Stimulated activated CD4-positive, alpha-beta T cell treated with anti-CD3 and anti-CD28 coated beads, Interleukin-1b, Interleukin-23, amount 100 ng/mL, for 4 hours (primary cell): ENCODE measurements at places on chromosomes 12 and 14.
A peak's percentile ranks its signal among the peaks of the same experiment; 100 is the strongest.

- no peak for DNase-seq
Observed at GRCh38 chr14:49581209-49582112, 4.7 kb downstream of the RPS29 start.

DNA sequence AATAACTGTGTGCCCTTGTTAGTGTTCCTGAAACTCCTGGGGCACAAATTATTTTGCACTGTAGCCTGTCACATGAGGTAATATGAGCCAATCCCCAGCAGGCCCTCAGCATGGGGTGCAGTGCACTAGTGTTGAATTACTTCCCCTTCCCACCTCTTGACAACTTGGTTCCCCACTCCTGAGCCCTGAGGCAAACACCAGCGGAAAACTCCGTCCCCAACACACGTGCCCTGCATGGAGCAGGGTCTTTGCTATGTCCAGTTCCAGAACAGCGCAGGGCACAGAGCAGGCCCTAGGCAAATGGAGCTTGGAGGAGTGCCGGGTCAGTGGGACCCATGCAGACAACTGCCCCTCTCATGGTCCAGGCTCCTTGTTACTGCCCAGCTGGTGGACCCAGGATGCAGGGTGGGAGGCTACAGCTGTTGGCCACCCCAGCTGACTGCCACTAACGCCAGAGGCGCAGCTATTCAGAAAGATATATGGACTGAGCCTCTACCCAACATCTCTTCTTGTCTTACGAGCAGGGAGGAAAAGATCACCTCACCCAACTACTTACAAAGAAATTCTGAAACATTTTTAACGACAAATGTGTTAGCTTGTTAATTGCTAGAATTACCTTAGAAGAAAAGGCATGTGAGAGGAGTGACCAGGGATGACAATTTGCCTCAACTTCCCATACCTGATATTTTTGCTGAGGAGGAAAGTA is 71.6 kb downstream of the NT5DC3 start:
- DNase-seq: no peak

DNA sequence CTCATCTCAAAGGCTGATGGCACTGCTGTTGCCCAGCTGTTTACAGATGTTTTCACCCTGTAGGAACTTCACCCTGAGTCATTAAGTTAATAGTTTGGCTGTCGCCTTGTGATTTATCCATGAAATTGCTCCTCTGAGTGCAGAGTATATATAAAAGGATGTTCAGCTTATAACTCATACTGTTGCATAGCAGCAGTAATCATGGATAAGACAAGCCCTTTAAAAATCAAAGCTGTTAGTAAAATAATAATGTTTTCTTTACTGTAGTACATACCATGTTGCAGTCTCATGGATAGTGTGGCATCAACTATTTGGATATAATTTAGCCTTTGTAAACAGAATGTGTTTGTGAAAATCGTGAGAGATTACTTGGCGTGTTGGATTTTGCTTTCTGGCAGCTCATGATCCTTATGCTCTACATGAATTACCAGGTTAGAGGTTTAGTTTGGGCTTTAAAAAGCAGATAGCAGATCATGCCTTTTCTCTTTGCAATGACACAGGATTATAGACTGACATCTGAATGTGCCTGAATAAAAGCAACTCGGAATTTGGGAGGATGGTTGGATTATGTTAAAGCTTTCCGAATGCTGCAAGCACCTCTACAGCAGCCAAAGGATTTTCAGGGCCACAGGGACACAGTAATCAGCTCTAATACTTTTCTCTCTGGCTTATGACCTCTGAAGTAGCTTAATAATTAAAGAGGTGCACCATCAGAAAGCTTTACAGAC is 279.7 kb upstream of the ATP2B1 start:
- no peak for DNase-seq

DNA sequence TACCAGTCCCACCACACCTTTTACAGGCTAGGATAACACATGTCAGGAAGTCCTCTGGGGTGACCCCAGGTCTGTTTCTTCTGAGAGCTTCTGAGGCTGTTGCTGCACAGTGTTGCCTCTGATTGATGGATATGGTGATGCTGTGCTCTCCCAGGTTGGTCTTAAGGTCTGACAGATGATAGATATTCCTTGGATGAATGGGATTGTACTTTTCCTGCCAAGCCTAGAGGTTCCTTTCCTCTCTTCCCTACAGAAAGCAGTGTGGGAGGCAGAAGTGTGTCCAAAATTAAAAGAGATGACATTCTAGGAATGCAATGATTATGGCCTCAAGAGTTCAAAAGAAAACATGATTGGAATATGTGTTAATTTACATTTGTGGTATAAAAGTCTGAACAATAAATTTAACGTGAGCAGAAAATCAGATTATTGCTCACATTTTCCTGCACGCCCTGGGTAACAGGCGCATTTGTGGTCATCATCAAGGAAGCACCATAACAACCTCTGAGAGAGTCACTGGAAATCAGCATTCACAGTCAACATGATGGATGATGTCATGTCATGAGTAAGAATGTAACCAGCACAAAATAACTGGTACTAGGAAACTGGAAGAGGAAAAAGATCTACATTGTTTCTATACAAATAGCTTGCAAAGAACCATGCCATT is 73.7 kb downstream of the BBS10 start:
- DNase-seq: no peak

GRCh38 chr12:40733871-40734270 is 41.6 kb downstream of the CNTN1 start:
- DNase-seq: no peak

- no peak for DNase-seq
Observed at GRCh38 chr14:87160989-87161388, 832.0 kb downstream of the GALC start.

GRCh38 chr12:118315821-118316220 is 56.9 kb downstream of the TAOK3 start:
- DNase-seq: no peak

GRCh38 chr12:111202237-111202915 is 166.5 kb downstream of the PHETA1 start:
- no peak for DNase-seq

- DNase-seq: no peak
Observed at GRCh38 chr12:117142094-117142493, 42.9 kb upstream of the TESC start.

DNA sequence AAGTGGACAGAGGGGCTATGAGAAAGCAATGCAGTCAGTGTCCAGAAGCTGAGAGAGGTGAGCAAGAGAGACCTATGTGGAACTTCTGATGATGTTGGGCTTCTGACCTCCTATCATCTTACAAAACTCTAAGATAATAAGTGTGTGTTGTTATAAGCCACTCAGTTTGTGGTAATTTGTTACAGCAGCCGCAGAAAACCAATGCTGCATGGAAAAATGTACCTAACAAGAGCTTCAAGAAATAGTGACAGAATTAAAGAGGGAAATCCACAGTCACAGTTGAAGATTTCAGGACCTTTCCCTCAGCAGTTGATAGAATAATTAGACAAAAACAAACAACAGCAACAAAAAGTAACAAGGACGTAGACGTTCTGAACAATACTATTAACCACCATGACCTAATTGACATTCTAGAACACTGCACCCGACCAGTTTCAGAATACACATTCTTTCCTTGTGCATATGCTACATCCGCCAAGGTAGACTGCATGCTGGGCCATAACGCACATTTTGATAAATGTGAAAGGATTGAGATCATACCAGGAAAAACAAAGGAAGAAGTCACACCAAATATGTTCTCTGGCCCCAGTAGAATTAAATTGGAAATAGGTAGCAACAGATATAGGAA is 1.8 kb upstream of the EVL start:
- DNase-seq: no peak

- peak; percentile 34 for DNase-seq
Observed at GRCh38 chr14:88551094-88551870, 3.5 kb downstream of the PTPN21 start.

DNA sequence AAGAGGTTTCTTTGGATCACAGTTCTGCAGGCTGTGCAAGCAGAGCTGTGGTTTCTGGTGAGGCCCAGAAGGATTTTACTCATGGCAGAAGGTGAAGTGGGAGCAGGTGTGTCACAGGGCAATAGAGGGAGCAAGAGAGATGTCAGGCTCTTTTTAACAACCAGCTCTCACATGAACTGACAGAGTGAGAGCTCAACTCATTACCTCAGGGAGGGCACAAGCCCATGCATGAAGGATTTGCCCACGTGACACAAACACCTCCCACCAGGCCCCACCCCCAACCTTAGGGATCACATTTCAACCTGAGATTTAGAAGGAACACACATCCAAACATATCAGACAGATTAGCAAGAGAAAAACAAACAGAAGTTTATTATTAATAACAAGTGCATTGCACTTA is 470.4 kb downstream of the GALC start:
- DNase-seq: no peak

DNA sequence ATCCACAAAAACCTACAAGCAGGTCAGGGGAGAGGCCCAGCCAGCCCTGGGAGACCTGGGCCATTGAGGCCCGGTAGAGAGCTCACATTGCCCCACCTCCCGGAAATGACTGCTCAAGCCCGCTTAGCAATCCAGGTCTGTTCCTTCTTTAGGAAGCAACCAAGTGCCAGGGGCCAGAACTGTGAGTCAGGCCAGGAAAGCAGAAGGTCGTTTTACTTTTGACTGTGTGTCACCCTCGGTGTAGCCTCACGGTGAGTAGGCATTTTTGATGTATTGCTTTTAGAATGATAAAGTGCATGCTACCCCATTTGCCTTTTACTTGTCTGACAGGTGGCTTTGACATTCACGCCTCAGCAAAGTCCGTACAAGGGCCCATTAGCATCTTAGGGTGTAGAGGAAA is 25.4 kb upstream of the PWP1 start:
- no peak for DNase-seq

DNA sequence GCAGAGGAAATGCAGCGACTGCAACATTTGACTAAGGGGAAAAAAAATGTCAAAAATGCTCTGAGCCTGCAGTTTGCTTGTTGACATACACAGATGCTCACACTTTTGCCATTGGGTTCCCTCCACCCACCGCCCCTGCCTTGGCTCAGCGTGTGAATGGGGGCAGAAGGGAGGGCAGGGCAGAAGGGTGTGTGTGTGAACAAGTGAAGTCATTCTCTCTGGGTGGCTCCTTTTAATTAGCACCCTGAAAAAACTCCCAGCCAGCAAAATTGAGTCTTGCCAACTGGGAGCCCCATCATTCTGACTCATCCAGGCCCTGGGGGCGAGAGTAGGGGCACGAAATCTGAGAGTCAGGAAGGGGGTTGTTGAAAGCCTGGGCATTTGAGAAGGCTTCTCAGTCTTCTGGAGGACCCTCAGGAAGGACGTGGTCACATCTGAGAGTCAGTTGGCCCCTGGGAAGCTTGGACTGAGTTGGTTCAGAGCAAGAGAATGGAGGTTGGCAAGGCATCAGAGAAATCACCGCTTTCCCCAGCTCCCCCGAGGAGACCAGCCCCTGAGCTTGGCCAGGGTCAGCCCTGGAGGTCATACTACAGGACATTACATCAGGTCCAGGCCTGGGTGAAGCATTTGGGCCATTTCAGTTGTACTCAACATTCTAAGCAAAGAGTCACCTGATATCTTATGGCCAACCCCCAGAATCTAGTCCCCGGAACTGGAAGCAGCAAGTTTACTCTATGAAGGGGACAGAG is 22.7 kb upstream of the KRT78 start:
- no peak for DNase-seq

DNA sequence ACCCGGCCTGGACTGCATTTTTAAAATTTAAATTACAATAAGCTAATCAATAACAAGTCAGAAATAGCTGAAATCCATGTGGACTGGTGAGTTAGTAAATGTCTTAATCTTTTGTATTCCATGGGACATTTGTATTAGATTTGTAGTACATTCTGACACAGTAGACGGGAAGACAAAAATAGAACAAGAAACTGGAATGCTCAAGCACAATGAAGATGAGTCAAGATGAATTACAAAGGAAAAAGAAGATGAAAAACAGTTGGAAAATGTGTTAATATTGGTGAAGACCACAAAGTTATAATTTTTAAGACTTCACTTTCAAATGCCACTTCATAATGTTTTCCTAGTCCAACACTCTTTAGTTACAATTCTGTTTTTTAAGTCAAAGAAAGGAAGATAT is 97.8 kb upstream of the FERMT2 start:
- no peak for DNase-seq

- DNase-seq: no peak
Observed at GRCh38 chr14:92670160-92670559, 78.3 kb downstream of the LGMN start.

- no peak for DNase-seq
Observed at GRCh38 chr12:78865516-78865915, 942 bp downstream of the SYT1 start.

- DNase-seq: no peak
Observed at GRCh38 chr14:59086241-59086882, 102.1 kb upstream of the DAAM1 start.

- DNase-seq: no peak
Observed at GRCh38 chr12:93061473-93062419, 132.7 kb upstream of the EEA1 start.

DNA sequence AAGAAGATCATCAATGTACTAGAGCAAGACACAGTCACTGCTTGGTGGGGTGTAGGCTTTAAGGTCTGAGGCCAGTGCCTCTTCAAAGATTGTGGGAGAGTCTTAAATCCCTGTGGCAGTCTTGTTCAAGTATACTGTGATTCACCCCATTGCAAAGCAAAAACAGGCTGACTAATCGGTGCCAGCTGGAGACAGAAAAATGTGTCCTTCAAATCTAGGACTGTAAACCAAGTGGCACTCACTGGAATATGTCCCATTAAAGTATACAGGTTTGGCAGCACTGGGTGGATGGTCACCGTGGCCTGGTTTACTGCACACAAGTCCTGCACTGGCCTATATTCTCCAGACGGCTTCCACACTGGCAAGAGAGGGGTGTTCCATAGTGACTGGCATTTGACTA is 1315.3 kb downstream of the TMEM121 start:
- no peak for DNase-seq

DNA sequence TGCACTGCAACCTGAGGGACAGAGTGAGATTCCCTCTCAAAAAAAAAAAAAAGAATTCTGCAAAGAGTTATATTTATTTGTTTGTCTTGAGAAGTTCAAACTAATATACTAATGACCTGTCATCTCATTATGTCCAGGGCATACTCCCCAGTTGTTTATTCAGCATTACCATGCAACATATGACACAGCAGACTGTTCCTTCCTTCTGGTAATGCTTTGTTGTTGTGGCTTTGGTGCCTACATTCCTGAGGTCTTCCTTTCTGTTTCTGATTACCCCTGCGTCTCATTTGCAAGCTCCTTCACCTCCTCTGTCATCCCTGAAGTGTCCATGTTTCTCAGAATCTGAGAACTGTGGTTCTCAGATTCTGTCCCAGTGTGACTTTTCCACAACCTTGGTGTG is 55.3 kb downstream of the DERA start:
- DNase-seq: no peak

GRCh38 chr12:53533471-53533870 is 26.2 kb upstream of the NPFF start:
- no peak for DNase-seq

- no peak for DNase-seq
Observed at GRCh38 chr12:77995436-77996167, 164.9 kb downstream of the NAV3 start.

- DNase-seq: no peak
Observed at GRCh38 chr12:46977871-46978375, 101.5 kb upstream of the PCED1B start.

GRCh38 chr12:31230004-31230403 is 95.9 kb downstream of the SINHCAF start:
- DNase-seq: no peak
